ENCODE measurements at places on chromosomes 5 and 9. TPM values are rescaled to one million over a fixed set of nuclear protein-coding genes. Genes with fewer than 3 reads are reported as not detected.
A peak's percentile ranks its signal among the peaks of the same experiment; 100 is the strongest.

The ADAMTS19 gene
- not detected for total RNA-seq

The TNC gene
- total RNA-seq = 154 TPM

- no peak for DNase-seq
- H3K4me1 ChIP-seq = no peaks in the 10 kb centered on the region
- no peak overlapping the region for H3K27ac ChIP-seq
- no peaks in the 10 kb centered on the region for H3K36me3 ChIP-seq
These were observed 354.5 kb upstream of the ZNF608 start for GRCh38 chr5:125100951-125101350.

DNA sequence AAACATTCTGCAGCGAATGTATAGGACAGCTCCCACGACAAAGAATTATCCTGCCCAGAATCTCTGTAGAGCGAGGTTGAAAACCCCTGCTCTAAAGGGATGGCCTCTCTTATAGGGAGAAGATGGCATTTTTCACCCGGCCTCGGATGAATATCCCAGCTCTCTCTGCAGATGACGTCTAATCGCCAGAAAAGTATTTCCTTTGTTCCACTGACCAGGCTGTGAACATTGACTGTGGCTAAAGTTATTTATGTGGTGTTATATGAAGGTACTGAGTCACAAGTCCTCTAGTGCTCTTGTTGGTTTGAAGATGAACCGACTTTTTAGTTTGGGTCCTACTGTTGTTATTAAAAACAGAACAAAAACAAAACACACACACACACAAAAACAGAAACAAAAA, 17.4 kb upstream of the RARS1 start:
- no peaks in the 10 kb centered on the region for H3K36me3 ChIP-seq
- no peaks in the 10 kb centered on the region for H3K4me1 ChIP-seq
- no peak overlapping the region for H3K4me3 ChIP-seq

DNA sequence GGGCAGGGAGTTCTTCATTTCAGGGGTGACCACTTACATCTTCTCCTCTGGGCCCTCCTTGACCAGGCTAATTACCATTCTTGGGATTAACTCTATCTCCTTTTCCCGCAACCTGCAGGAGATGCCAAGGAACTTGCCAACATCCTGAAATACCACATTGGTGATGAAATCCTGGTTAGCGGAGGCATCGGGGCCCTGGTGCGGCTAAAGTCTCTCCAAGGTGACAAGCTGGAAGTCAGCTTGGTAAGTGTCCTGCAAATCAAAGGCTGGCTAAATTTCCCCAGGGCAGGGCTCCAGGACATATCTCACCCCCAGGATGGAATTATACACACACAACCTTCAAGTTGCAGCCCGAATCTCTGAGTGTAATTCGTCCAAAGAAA, 30.2 kb downstream of the TGFBI start:
- H3K27me3 ChIP-seq = no peaks in the 10 kb centered on the region
- H3K36me3 ChIP-seq = no peaks in the 10 kb centered on the region
- peak overlapping the region; percentile 48 for H3K27ac ChIP-seq
- no peak for DNase-seq
- no peak overlapping the region for H3K4me3 ChIP-seq

GRCh38 chr9:136835932-136836904, 6.1 kb upstream of the AJM1 start:
- H3K4me1 ChIP-seq = peaks cover 15% of the 10 kb centered on the region
- no peak overlapping the region for H3K4me3 ChIP-seq
- no peaks in the 10 kb centered on the region for H3K27me3 ChIP-seq
- no peak overlapping the region for H3K27ac ChIP-seq

- H3K36me3 ChIP-seq = no peaks in the 10 kb centered on the region
- peaks cover 14% of the 10 kb centered on the region for H3K4me1 ChIP-seq
- no peaks in the 10 kb centered on the region for H3K27me3 ChIP-seq
- H3K4me3 ChIP-seq = no peak overlapping the region
- no peak for DNase-seq
These were observed 2.3 kb downstream of the DENND4C start for GRCh38 chr9:19232823-19233194.

DNA sequence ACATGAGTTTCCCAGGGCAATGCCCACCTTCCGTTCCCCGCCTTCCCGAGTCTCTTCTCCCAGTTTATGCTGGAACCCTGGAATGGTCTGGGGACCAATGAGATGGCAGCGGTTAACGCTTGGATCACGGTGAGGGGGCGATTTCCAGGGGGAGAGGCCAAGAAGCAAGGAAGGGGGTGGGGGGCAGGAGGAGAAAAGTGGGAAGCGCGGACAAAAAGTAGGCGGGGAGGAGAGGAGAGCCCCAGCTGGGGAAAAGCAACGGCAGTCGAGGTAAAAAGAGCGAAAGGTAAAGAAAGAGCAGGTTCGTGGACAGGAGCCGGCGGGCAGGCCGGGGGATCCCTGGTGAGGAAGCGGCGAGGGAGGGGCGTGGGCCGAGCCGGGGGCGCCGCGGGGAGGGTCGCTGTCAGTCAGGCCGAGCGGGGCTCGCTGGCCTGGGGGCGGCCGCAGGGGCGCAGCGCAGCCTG, 508 bp upstream of the SNCAIP start:
- H3K4me1 ChIP-seq = no peaks in the 10 kb centered on the region
- H3K4me3 ChIP-seq = peak overlapping the region; percentile 29
- H3K27ac ChIP-seq = no peak overlapping the region
- no peaks in the 10 kb centered on the region for H3K36me3 ChIP-seq
